ENCODE measurements at places on chromosomes 3 and 15.

GRCh38 chr3:50612970-50613846, 1.6 kb upstream of the CISH start:
- no peak for DNase-seq

GRCh38 chr15:69058830-69059556, 44.5 kb downstream of the NOX5 start:
- DNase-seq, result peak; percentile 83

DNA sequence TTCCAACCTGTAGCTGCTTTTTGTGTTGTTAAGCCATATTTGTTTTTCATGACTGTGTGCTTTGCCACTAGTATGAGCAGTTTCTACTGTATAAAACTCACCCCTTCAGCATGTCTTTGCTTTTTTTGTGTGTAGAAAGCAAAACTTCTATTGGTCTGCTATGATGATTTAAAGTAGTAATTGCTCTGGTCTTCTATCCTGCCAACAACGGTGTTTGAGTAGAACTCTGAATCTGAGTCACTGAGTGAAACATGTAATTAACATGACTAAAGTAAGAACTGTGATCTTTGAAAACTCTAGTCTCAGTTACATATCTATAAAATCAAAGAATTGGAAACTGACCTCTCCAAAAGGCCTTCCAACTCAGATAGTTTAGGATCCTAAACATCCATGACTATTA, 133.6 kb downstream of the TPRG1 start:
- DNase-seq, result no peak

GRCh38 chr15:39458131-39458530, 122.7 kb upstream of the THBS1 start:
- DNase-seq, result no peak

- DNase-seq, result no peak
These were observed 90.1 kb upstream of the BHLHE40 start for GRCh38 chr3:4888913-4889846.

DNA sequence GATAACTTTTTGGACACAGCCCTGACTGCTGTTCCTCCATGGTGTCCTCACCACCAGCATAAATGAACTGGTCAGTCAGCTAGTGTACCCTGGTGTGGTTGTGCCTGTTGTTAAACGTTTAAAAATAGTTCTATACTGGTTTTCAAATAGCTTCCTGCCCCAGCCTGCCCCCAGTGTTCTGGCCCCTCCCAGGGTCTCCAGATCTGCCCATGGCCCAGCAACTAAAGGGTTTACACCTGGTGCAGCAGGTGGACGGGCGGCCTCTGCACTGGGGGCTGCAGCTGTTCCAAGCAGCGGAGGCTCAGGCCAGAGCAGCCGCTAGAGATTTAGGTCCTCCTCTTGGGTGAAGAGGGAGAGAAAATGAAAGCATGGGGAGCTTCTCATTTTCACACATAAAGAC, 6.1 kb upstream of the NR2E3 start:
- DNase-seq, result no peak

DNA sequence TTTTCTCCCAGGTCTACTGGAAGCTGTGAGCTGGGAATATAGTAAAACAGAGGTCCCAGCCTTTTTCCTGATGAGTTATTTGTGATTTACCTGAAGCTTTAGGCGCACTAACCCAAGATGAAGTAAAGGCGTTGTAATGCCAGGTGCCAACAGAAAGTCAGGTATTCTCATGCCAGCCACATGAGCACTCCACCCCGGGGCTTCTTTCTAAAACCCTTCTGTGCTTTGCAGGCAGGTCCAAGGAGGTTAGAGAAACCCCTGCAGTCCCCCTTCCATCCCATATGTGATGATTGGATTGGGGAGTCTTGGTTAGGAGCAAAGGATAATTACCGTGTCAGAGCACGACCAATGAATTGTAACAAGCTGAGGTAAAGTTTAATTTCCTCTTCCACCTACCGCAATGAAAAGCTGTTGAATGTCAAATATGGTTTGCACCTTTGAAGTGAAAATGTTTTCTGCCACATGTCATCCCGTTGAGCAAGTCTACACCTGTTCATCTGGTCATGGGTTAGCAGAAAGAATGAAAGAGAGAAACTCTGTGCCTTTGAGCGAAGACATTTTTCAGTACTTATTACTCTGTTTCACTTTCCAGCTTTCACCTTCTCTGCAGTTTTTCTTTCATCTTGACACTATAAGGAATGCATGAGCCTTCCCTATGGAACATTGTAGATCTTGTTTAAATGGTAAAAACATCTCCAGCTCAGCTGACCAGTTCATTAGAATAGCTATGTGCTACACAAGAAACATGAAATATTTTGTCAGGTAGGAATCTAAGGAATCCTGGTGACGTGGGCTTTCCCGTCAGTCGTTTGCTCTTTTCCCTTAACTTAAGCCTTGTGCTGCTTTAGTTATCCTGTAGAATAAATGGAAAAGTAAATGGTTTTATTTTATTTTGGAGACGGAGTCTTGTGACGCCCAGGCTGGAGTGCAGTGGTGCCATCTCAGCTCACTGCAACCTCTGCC, 204.6 kb upstream of the IL12A start:
- DNase-seq, result no peak

GRCh38 chr3:69386556-69387385, 883 bp upstream of the FRMD4B start:
- no peak for DNase-seq

GRCh38 chr3:171851660-171852058, 8.5 kb downstream of the TMEM212 start:
- DNase-seq, result no peak

DNA sequence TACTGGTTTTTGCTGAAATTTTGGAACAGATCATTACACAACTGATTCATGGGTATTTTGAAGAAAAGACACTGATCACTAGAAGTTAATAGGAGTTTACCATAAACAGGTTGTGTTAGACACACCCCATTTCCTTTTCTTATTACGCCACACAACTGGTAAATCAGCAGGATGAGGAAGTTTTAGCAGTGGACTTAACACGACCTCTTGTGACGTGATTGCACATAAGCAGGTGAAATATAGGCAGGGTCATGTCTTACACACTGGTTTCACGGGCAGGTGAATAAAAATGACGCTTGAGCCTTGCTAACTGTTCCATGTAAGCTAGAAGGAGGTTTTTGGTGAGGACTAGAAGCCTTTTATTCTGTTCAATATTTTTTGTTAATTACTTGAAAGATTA, 27.1 kb upstream of the TPRG1 start:
- DNase-seq, result no peak

DNA sequence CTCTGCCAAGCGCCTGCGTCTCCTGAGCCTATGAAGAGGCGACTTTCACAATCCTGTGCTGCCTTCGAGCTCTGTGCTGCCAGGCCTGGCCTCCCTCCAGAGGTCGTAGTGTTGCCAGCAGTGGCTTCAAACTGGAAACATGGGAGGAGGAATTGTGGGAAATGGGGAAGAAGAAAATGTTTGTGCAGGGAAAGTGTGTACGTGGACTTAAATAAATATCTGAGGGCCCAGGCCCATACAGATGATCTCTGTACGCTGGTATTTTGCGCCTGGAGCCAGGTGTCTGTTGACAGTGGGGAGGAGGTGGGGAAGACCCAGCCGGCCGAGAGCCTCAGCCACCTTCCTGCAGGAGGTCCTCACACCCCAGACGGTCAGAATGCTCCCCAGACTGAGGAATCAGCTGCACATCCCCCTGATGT, 44.6 kb downstream of the ZBTB38 start:
- DNase-seq, result no peak

DNA sequence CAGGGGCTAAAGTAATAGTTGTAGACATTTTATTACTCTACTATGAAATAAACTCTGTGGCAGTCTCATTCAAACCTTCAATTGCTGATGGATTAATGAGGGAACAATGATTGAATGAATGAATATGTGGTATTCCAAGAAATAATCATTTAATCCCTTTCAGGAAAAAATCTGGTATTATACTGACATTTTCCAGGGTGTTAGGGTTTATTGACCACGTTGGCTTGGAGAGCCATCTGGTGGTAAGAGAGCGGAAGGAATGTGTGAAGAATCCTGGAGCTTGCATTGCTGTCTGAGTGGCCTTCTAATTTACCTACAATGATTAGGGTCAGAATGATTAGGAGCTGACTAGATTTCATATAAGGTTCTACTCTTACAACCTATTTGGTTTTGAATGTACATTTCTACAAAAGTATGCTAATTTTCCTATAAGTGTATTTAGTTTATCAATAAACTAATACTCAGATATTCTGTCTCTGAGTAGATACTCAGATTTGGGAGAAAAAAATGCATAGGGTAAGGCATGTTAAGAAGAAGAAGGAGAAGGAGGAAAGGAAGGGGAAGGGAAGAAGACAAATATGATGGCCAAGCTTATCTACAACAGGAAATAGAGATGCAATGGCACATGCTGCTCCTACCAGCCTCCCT, 249.9 kb downstream of the ROBO1 start:
- DNase-seq, result peak; percentile 9

DNA sequence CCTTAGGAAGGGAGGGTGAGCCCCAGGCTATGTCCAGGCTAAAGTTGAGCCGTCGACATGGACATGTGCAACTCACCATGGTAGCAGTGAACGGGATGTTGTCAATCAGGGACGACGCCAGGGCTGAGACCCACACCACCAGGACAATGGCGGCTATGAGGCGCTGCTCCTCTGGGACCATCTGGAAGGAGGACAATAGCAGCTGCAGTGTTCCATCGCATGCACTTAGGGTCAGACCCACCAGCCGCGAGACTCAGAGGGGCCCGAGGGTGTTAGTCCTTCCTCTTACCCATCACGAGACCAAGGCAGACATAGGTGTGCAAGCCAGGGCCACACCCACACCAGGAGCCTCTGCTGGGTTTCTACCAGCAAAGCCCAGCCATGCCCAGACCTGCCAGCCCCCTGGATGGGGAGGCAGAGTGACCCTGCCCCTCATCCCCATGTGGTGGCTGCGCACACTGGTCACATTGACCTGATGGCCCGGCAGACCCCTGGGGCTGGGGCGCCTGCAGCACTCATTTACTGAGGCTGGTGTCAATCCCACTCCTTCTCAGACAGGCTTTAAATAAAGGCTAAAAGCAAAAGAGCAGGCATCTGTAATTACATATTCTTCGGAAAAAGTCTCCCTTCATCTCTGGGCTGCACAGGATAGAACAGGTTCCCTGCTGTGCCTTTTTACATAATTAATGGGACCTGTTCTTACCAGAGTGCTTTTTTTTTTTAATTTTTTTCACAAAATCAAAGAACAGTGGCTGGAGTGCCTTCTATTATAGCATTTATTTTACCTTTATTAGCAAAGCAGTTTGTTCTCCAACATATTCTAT, 227.8 kb downstream of the OCA2 start:
- no peak for DNase-seq

GRCh38 chr15:100372739-100373119, 31.0 kb upstream of the ADAMTS17 start:
- DNase-seq, result peak; percentile 49

DNA sequence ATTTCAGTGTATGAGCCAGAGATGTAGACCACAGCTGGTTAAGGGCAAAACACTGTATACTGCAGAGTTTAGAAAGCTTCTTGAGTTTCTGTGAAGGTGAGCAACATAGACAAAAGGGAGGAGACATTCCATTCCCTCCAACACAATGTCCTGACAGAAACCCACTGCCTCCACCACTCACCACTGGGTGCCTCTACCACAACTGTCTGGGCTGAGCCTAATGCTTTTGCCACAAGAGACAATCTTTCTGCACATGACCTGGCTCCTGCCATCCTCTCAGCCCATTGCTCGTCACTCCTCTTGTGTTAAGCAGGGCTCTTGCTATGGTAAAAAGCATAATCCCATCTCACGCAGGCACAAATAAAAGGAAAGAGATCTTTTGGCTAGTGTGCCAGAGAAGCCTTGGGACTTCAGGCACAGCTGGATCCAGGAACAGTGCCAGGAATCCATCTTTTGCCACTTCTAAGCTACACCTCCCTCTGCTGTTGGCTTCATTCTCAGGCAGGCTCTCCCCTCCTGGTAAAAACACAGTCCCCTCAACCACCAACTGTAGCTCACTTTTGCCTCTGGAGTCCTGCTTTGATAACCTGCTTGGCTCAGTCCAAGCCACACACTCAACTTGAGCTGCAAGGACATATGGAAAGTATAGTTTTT, 140.6 kb upstream of the PRR20G start:
- DNase-seq, result peak; percentile 83

- DNase-seq, result no peak
These were observed at the start of gene CSPG4 for GRCh38 chr15:75712668-75713337. Gene CSPG4, minus strand, starts transcription at chr15:75712848. Its CDS starts 93 bp downstream, at chr15:75712755.

DNA sequence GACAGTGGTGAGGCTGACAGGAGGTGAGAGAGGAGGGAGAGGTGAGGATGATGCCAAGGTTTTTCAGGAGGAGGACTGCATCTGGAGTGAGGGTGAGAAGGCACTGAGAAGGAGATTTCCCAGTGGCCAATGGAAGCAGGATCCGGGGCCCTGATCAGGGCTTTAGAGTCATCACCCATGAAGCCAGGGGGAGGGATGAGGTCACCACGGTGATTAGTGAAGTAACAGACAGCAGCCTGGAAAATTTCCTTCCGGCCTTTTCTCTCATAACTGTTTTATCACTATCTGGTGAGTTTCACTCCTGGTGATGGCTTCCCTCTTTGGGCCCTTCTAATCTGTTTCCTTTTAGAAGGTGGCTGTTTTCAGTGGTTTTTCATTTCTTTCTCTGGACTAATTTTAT, 80.5 kb upstream of the WNT5A start:
- DNase-seq, result no peak

DNA sequence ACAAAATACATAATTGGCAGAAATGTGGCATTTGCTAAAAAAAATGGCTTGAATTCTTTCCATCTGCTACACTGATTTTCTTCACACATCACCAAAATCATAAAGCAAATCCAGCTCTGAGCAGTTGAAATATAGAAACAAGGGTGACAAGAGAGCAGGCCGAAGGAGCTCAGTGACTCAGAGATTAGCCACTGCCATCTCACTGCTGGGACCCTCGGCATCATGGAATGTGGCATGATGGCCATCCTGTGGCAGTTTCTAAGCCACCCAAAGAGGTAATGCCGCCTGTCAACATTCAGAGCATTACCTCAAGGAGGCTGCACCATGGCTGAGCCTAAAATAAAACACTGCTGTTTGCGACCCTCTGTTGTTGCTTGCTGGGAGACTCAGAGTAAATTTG, 80.5 kb upstream of the OSBPL11 start:
- DNase-seq, result no peak

GRCh38 chr3:47221798-47222197, 57.9 kb upstream of the SETD2 start:
- DNase-seq, result no peak

- DNase-seq, result peak; percentile 1
These were observed 553.1 kb upstream of the PPP2R3A start for GRCh38 chr3:135412475-135412874.

GRCh38 chr3:54575618-54575960, 352.3 kb downstream of the LRTM1 start:
- DNase-seq, result no peak

GRCh38 chr3:172675441-172676193, 35.2 kb downstream of the NCEH1 start:
- DNase-seq, result peak; percentile 44

- DNase-seq, result no peak
These were observed 2.4 kb downstream of the ACAP2 start for GRCh38 chr3:195440379-195440778.

GRCh38 chr3:79871656-79872055, 103.9 kb upstream of the ROBO1 start:
- no peak for DNase-seq

All from NCI-H345 (cell line).